Activated CD4-positive, alpha-beta memory T cell treated with anti-CD3 and anti-CD28 coated beads for 36 hours (primary cell): ENCODE measurements at places on chromosomes 11 and 22.

- H3K27me3 ChIP-seq, result no peaks in the 10 kb centered on the region
- H3K36me3 ChIP-seq, result no peaks in the 10 kb centered on the region
- no peaks in the 10 kb centered on the region for H3K4me1 ChIP-seq
- H3K4me3 ChIP-seq, result no peak overlapping the region
- DNase-seq, result no peak
These were observed 9.7 kb upstream of the LRP5 start for GRCh38 chr11:68302670-68303069.

- no peaks in the 10 kb centered on the region for H3K36me3 ChIP-seq
- DNase-seq, result no peak
- H3K4me1 ChIP-seq, result no peaks in the 10 kb centered on the region
- peaks cover 9% of the 10 kb centered on the region for H3K27me3 ChIP-seq
- no peak overlapping the region for H3K4me3 ChIP-seq
These were observed 23.0 kb upstream of the ZC3H12C start for GRCh38 chr11:110070176-110070575.

DNA sequence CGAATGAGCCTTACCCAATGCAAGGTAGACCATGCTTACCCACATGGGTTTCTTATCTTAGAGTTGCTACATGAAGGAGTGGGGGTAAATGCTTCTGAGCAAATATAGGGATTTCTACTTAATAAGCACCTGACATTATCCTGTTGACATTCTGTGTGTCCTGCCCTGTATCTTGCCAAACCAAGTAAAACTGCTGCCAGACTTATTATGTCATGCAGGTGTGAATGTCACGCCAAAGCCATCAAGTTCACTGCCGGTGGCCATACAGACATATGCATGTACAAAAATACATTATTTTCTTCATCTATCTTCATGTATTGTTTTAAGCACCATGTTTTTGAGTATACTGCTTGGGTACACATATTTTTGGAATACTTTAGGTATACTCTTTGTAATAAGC is 70.2 kb downstream of the NOX4 start:
- no peak overlapping the region for H3K4me3 ChIP-seq
- no peaks in the 10 kb centered on the region for H3K4me1 ChIP-seq
- H3K36me3 ChIP-seq, result no peaks in the 10 kb centered on the region
- no peak overlapping the region for H3K27ac ChIP-seq

GRCh38 chr11:66315921-66316811 is 678 bp downstream of the CD248 start:
- no peaks in the 10 kb centered on the region for H3K27me3 ChIP-seq
- H3K36me3 ChIP-seq, result no peaks in the 10 kb centered on the region
- H3K4me1 ChIP-seq, result peaks cover 29% of the 10 kb centered on the region
- no peak for DNase-seq
- no peak overlapping the region for H3K27ac ChIP-seq

- no peak overlapping the region for H3K4me3 ChIP-seq
- H3K27ac ChIP-seq, result no peak overlapping the region
- peaks cover 11% of the 10 kb centered on the region for H3K27me3 ChIP-seq
- no peaks in the 10 kb centered on the region for H3K36me3 ChIP-seq
- DNase-seq, result no peak
These were observed 7.4 kb downstream of the OR10D3 start for GRCh38 chr11:124190298-124191139.

GRCh38 chr11:60125956-60126585 is 37.6 kb downstream of the MS4A2 start:
- no peak overlapping the region for H3K27ac ChIP-seq
- DNase-seq, result no peak
- peaks cover 2% of the 10 kb centered on the region for H3K27me3 ChIP-seq

GRCh38 chr22:38129021-38129420 is 18.5 kb upstream of the BAIAP2L2 start:
- DNase-seq, result no peak
- H3K4me3 ChIP-seq, result no peak overlapping the region
- no peaks in the 10 kb centered on the region for H3K4me1 ChIP-seq
- H3K27ac ChIP-seq, result no peak overlapping the region
- H3K36me3 ChIP-seq, result peaks cover 8% of the 10 kb centered on the region
